ENCODE measurements at places on chromosomes 1 and 21.

DNA sequence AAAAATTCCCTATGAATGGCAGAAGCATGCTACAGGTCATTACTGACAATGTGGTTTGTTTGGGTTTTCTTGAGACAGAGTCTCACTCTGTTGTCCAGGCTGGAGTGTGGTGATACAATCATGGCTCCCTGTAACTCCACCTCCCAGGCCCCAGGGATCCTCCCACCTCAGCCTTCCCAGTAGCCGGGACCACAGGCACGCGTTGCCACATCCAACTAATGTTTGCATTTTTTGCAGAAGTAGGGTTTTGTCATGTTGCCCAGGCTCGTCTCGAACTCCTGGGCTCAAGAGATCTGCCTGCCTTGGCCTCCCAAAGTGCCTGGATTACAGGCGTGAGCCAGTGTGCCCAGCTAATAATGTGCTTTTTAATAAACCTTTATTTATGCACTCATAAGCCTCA, 259.1 kb downstream of the NFIA start:
- DNase-seq, result no peak

DNA sequence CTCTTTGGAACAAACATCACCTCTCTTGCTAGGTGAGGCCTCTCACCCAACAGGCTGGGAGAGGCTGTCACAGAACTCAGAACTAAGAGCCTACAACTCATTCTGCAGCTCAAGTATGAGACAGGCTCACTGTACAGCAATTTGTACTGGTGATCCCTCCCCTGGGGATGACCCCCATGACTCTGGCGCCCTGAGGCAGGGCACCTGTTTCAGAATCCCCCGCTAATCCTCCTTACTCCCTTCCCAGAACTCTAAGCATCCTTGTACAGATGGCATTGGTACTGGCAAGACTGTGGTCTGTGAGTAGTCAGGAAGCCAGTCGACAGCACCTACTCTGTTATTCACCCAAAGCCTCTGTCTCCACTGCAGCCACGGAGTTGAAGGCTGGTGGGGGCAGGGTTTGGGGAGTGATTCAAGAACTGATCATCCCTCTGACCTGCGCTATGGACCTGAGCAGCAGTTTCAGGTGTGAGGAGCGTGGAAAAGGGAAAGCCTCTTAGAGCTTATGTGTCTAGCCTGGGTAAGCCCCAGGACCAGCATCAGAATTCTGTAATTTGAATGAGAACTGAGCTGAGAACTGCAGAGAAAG, 655.5 kb downstream of the KIF26B start:
- no peak for DNase-seq

GRCh38 chr1:73909043-73909562, 288.9 kb downstream of the LRRIQ3 start:
- no peak for DNase-seq

GRCh38 chr1:75615613-75616435, 4.9 kb upstream of the SLC44A5 start:
- DNase-seq, result peak; percentile 20

GRCh38 chr1:59967780-59968179, 41.2 kb upstream of the CYP2J2 start:
- DNase-seq, result no peak

- no peak for DNase-seq
These were observed 697 bp downstream of the AGO3 start for GRCh38 chr1:35931446-35932157.

GRCh38 chr1:245133995-245134715, 20.6 kb upstream of the KIF26B start:
- DNase-seq, result no peak

GRCh38 chr1:68010090-68010489, 40.3 kb downstream of the DIRAS3 start:
- DNase-seq, result no peak

- no peak for DNase-seq
These were observed 10.8 kb downstream of the S1PR1 start for GRCh38 chr1:101247404-101248287.

- DNase-seq, result no peak
These were observed 134.0 kb downstream of the TOMM20 start for GRCh38 chr1:234994436-234995295.

DNA sequence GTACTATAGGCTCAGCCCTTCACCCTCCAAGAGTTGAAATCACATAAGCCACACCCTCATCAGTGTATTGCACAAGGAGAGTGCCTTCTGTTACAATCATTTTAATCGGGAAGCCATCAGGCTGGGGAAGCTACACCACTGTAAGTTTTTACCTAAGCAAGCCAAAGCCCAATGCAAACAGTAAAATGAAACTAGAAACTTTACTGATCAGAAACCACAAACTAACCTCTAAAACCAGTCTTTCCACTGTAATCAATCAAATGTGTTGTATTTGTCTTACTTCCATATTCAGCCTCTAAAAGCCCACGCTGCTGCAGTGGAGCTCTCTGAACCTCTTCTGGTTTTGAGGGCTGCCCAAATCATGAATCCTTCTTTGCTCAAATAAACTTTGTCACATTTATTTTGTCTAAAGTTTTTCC, 26.2 kb downstream of the CAPN8 start:
- DNase-seq, result peak; percentile 20

DNA sequence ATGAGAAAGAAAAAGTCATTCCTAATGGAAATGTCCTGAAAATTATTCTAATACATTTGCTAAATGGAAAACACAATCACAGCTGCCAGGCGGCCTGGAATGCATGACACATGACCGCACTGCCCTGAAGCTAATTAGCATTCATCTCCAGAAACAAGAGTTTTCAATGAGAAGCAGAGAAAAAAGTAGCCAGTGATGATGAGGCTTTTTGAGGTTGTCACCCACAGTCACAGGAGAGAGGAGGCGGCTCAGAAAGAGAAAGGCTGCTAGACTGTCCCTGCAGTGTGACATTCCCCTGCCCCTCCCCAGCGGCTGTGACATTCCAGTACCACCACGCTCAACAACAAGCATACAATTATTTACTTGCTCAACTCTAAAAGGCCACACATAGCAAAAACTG, 122.9 kb upstream of the KRTAP19-8 start:
- DNase-seq, result peak; percentile 31

DNA sequence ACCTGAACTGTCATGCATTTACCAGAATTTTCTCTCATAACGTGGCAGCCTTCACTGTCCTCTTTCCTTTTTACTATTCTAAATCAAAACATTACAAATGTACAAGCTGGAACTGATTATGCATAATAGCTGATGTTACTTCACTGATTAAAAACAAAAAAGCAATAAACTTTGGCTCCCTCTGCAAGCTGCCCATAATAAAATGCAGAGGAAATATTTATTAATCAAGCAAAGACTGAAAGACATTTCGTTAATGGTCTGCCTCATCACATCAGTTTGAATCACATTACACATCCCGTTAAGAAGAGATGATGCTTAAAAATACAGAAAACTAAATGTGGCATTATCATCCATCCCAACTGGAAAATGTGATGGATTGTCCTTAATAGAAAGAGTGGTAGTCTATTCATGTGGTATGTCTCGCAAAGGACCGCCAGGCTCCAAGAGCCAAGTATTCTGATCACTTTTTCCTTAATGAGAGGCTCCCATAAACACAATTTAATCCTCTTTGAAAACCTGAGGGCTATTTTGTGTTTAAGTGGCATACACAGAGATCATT, 225.3 kb downstream of the RGS7 start:
- no peak for DNase-seq

DNA sequence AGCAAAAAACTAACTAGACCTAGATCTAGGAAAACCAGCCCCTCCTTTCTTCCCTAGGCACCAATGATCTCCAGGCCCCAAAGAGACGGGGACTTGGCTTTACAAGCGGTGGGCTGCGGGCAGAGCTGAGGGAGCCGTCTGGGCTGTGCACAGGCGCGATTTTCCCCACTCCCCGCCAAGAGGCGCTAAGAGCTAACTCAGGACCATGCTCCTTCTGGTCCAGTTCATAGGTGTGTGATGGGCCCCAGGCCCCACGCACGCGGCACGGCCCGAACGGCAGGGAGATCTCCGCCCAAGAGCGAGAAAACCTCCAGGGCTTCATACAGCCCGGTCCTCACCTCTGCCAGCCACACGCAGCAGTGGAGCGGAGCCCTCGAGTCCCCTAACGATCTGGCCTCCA, 7.5 kb upstream of the GPR153 start:
- no peak for DNase-seq

GRCh38 chr1:78553859-78554258, 63.1 kb downstream of the PTGFR start:
- peak; percentile 1 for DNase-seq

- no peak for DNase-seq
These were observed 975.2 kb upstream of the B3GALT2 start for GRCh38 chr1:194161591-194161990.

- no peak for DNase-seq
These were observed 102.4 kb upstream of the ZNF281 start for GRCh38 chr1:200512191-200512590.

GRCh38 chr21:34642211-34643075, 26.4 kb upstream of the CLIC6 start:
- peak; percentile 7 for DNase-seq

GRCh38 chr1:177640687-177641086, 329.2 kb downstream of the SEC16B start:
- DNase-seq, result no peak

- DNase-seq, result no peak
These were observed 51.4 kb downstream of the LRIG2 start for GRCh38 chr1:113124366-113124765.

- no peak for DNase-seq
These were observed 69.9 kb upstream of the LPGAT1 start for GRCh38 chr1:211900441-211900840.

- DNase-seq, result no peak
These were observed 4.5 kb upstream of the RGL1 start for GRCh38 chr1:183800449-183800848.

DNA sequence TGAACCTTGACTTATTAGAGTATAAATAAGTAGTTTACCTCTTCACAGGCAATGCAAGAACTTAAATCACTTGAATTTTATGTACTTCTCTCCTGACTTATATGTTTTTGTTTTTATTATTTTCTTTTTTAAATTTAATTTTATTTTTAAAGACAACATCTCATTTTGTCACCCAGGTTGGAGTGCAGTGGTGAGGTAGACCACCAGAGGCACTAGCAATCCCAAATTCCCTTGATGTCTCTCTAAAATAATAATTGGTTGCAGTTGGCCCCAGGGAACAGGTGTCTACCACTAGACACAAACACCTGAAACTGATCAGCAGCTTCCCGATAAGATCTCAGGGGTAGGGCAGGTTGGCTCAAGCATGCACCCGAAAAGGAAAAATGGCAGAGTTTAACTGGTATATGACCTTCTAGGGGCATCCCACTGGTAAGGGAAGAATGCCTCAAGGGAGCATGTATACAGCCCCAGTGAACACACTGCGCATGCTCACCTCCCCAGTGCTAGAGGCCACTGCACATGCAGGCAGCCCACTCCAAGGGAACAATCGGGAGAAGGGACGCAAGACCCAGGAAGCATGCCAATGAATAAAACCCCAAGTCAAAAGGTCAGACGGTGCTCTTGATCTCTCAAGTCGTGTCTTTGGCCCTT, 14.6 kb downstream of the EXOC8 start:
- DNase-seq, result no peak

GRCh38 chr1:150567341-150567716, 12.1 kb downstream of the MCL1 start:
- DNase-seq, result peak; percentile 85

DNA sequence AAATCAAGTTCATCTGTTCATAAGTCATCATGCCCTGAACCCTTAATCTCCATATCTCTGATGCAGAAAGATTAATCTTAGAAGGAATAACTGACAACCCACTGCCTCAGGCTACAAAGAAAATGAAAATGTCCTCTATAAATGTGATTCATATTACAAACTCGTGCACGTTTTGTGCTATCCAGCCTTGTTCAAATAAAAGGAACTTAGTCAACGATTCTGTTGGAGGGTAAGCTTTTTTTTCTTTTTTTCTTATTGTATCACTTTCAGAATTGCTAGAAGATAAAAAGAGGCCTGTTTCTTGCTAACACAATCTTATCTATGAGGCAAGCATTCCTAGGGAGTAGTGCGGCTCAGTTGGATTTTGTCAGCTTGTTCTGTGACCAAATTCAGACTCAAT, 228.4 kb downstream of the TM2D1 start:
- DNase-seq, result no peak

DNA sequence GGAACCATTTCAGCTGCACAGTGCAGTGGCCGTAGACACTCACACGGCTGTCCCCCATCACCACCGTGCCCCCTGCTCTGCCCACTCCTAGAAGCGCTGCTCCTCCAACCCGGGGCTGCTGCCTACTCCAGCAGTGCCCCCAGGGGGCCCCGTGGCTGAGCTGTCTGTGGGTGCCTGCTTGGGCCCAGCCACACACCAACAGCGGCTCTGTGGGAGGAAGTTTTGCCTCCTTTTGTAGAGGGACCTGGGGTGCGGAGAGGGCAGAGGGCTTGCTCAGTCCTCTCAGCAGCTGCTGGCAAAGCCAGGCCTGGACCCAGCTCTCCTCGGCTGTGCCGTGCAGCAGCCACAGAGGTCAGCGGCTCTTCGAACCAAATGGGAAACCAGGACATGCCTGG, 11.4 kb upstream of the LRRC3 start:
- peak; percentile 12 for DNase-seq

- DNase-seq, result no peak
These were observed 261.3 kb upstream of the ESRRG start for GRCh38 chr1:216984536-216984935.

DNA sequence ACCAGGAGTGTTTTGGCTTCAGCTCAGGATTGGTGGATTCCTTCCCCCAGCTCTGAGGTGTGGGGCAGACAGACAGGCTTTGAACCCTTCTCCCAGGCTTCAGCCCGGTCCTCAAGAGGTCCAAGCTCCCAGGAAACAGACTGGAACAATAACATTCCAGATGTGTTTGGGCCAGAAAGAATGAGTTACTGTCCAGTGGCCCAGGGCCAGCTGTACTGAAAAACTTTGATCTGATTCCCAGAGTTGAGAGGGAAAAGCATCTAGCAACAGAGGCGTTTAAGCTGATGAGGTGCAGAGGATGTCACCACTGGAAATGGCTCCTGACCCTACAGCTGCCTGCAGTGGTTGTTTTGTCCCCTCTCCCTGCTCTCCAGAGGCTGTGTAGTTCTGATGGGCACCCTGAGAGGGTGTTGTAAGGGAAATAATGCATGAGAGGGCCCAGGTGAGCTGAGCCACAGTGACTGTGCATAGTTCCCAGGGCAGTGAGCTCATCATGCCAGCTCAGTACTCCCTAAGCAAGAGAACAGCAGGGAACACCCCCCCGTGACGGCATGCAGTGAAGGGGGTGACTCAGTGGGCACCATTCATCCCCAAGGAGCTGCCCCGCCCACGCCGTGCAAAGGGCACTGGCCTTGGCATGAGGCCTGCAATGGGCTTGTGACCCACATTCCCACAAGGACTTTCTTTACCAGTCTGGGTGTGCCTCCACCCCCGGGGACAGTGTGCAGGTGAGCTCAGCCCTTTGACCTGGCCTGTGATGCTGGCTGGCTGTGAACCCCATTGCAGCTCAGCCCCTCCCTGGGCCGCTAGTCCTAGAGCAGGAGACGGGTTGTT, 13.8 kb upstream of the SFN start:
- no peak for DNase-seq

Measured in activated CD8-positive, alpha-beta T cell treated with anti-CD3 and anti-CD28 coated beads for 36 hours (primary cell).